ENCODE measurements at places on chromosomes 1 and 21. TPM values are rescaled to one million over a fixed set of nuclear protein-coding genes. Genes with fewer than 3 reads are reported as not detected.

ANGPTL1 gene
- not detected for total RNA-seq

CA6 gene
- total RNA-seq, result 0.14 TPM

TCHHL1 gene
- not detected for total RNA-seq

CFAP74 gene
- not detected for total RNA-seq

MEX3A gene
- total RNA-seq, result 0.66 TPM

GCSAML gene
- 0.37 TPM for total RNA-seq

DNA sequence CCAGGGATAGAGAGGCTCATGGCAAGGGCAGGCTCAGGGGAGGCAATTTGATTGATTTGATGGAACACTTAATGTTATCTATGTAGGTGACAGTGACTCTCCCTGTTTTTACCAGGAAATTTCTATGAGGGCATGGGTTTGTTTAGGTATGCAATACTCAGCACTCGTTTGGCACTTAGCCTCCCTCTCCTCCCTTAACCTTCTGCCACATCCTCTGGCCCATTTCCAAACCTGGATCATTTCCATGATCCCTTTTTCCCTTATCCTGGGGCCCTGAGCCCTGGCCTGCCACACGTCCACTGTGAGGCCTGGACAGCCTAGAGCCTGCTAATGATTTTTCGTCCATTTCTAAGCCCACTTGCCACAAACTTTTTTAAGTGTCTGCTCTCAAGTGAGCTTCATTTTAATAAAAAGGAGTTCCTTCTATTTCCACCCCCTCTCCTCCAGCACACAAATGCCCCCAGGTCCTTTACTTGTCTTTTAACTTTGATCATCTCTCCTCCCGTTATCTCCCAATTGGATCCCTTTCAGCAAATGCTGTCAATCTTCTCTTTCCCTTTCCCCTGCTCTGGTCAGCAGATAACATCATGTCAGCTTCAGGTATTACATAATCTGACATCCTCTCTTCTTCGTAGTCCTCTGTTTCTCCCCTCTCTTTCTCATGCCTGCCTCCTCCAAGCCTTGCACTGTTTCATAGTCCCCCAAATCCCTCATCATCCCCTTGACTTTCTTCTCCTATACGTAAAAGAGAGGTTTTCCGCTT is 37.8 kb upstream of the GADD45A start:
- no peak for DNase-seq

DNA sequence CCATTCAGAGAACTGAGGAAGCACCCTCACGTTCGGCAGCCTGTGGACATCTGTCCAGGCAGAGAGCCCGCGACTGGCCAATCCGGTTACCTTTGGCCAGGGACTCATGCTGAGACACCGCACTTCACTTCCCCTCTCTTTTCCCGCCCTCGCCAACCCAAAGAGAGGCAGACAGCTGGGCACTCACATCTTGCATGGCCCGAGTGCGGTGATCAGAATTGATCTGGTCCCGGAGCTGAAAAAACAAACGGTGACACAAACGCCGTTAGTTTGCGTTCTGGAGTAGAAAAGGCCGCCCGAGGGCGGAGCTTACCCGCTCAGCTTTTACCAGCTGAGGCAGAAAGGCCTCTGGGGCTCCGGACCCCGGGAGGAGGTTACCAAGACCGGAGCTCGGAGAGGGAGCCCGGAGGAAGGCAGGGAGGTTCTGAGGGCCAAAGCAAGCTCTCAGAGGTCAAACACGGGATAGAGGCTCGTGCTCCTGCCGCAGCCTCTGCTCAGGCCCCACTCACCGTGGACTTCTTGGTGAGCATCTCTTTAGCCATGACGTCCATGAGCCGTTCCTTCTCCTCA is 376 bp downstream of the SF3A3 start:
- DNase-seq, result peak; percentile 35

DNA sequence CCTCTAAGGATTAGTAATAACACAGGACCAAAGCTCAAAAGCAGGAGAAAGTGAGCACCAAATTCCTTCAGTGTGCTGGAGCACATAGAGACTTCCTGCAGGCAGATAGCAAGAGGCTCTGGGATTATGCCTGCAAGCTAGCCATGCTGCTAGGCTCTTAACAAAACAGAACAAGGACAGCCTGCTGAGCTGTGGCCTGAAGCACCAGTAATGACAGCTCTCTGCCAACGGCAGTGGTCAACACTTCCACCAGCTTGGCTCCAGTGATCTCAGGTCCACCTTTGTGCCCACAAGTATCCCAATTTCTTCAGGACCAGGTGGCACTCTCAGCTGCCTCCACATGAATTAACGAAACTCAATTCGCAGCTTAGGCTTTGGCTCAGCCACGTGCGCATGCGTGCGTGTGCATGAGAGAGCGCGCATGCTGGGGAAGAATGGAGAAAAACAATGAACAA is 64.2 kb downstream of the SLC45A1 start:
- no peak for DNase-seq

DNA sequence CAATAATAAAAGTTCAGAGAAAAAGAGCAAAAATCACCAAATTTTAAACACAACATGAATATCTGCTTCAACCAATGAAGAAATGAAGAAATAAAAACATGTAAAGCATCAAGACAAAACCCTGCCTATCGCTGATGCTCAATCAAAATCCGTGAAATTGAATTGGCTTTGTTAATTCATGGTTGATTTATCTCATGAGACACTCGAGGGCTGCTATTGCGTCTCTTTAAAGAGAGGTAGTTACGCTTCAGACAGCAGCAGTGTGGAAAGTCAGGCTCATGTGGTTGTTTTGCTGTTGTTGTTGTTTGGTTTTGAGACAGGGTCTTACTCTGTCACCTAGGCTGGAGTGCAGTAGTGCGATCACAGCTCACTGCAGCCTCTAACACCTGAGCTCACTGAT is 65.5 kb upstream of the RGS7 start:
- no peak for DNase-seq

DNA sequence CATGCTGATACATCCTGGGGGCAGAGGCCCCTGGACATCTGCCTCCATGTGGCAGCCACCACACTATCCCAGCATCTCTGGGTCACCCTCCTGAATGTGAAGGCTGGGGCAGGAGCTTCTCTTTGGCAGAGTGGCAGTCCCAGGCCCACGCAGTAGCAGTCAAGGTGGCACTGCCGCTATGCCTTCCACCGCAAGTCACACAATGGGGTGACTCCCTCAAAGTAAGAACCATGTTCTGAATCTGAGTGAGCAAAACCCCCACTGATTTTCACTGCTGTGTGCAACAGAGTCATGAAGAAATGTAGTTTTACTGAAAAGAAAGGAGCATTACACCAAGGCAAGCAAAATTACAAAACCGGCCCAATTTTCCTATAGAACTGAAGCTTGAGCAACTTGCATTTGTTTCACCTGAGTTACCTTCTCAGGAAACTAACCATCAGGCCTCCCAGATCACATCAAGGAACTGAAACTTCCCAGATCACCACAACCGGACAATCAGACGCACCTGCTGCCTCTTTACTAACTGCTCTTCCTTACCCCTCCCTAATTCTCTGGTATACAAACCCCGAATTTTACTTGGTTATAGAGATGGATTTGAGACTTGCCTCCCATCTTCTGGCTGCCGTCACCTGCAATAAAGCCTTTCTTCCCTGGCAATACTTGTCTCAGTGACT is 102.6 kb downstream of the PCP4 start:
- no peak for DNase-seq

- no peak for DNase-seq
Measured at GRCh38 chr1:53155945-53156344, 13.5 kb upstream of the SLC1A7 start.

GRCh38 chr1:116628448-116628847 is 39.1 kb downstream of the IGSF3 start:
- DNase-seq, result no peak

GRCh38 chr1:91697861-91698260 is 188.1 kb downstream of the TGFBR3 start:
- no peak for DNase-seq

DNA sequence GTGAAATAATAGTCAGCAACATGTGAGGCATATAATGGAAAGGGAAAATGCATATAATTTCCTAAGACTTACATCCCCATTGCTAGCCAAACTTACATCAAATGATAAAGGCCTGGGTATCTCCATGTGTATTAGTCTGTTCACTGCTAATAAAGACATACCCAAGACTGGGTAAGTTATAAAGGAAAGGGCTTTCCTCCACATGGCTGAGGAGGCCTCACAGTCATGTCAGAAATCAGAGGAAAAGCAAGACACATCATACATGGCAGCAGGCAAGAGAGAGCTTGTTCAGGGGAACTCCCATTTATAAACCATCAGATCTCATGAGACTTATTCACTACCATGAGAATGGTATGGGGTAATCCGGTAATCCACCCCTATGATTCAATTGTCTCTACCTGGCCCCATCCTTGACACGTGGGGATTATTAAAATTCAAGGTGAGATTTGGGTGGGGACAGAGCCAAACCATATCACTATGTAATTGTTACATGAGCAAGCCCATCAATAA is 161.5 kb upstream of the SAMSN1 start:
- DNase-seq, result no peak

- DNase-seq, result no peak
Measured at GRCh38 chr21:33232291-33233034, 2.7 kb downstream of the IFNAR2 start.

GRCh38 chr1:1204998-1205768 is 1.2 kb downstream of the TNFRSF18 start:
- peak; percentile 6 for DNase-seq

DNA sequence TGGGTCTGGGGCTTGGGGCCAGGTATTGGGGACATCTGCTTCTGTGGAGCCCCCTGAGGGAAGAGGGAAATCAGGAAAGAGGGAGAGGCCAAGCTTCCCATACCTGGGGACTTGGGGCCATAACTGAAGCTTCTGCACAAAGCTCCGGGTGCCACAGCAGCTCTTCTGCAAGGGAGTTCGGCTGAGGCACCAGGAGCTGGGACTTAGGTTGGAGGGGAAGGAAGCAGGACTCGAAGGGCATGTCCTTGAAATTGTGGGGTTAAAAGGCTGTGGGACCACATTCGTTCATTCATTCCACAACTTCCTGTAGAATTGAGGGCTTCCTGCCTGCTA is 1.7 kb upstream of the EPS8L3 start:
- no peak for DNase-seq

DNA sequence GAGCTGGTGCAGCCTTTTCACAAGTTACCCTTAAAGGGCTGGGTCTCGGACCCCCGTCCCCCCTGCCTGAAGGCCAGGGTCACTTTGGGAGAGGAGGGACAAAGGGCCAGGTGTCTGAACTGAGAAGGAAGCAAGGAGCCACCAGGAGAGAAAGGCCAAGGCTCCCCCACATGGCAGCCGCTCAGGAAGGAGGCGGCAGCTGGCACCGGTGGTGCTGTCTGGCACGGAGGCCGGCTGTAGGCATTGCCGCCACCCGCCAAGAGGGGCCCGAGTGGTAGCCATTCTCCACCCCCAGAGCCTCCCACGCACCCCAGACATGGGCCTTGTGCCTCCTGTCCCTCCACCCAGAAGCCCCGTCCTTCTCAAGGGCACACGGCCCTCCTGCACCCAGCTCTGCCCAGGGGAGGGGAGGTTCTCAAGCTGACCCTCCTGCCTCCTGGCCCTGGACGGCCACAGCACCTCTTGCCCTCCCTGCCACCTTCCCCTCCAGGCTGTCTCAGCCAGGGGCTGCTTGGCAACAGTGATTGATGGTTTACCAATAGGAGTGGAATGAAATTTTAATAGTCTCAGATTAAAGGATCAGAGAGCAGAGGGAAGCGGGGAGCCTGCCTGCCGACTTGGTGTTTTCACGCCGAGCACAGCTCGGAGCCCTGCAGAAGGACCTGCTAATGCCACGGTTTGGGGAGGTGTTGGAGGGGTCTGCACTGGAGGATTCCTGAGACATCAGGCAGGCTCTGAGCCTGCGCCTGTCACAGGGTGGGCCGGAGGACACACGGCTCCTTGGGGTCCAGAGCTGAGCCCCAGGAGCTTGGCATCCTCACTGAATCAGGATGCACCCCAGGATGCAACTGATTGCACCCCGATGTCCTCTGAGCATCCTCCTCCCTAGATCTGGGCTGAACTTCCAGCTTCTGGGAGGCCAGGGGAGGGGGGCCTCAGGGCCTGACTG is 211.9 kb upstream of the VAMP3 start:
- no peak for DNase-seq

DNA sequence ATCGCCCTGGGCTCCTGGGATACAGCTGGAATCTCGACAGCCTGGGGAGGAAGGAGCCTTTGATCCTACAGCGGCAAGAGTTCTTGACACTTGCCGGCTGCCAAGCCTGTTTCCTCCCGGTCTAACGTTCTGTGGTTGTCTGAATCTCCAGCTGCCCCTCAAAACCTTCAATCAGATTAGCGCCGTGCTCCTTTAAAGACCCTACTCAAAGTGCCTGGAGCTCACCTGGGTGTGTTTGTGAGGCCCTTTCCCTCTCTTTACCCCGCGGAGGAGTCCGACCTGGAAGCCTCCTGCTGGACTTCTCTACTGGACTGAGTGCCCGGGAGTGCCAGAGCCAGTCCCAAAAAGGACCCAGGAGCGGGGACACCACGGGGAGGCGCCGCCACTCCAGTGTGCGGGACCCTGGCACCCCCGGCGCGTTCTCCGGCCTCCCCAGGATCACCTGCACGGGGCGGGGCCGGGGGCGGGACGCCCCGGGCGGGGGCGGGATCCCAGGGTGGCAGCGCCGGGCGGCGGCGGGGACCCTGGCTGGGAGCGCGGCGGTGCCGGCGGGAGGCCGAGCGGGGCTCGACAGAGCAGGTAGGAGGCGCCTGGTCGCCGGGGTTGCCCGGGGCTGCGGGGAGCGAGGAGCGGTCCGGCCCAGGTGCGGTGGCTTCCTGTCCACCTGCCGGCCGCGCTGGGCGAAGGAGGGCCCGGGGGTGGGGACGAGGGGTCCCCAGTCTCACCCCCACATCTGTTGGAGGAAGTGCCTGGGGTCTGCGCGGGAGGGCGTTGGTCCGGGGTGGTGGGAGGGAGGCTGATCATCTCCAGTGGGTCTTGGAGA is at the start of gene NCMAP:
Gene NCMAP (plus strand): TSS at position 497 of the 823 bp plus-strand sequence. CDS start 39,344 bp downstream, outside the sequence.
- DNase-seq, result peak; percentile 46

DNA sequence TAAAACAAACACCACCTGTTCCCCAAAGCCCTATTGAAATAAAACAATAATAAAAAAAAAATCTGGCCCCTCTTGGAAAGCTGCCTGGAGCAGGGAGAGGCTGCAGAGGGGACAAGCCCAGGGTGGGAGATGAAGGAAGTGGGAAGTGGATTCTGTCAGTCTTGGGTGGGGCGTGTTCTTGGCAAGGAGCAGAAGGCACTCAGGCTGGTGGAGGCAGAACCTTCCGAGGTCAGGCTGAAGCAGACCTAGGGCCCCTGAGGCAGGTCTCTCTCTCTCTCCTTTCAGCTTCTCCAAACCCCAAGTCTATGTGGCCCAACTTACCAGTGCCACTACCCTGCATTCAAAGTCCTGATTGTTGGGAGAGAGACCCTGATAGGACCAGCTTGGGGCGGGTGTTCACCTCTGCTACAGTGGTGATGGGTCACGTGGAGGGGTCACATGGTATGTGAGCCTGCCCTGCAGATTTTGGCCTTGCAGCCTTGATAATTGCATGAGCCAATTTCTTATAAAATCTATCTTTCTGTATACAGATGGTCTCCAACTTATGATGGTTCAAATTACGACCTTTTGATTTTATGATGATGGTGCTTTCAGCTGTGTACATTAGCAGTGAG is 145.4 kb upstream of the C1orf174 start:
- no peak for DNase-seq

Data from activated T-cell treated with anti-CD3 and anti-CD28 coated beads, Interleukin-2, amount 50 U/mL, for 4 hours (primary cell).